Left renal cortex interstitium (tissue), 4 donors: ENCODE measurements at places on chromosomes 2 and 18.

- no peak for DNase-seq
Observed at GRCh38 chr2:122743021-122743675, 987.7 kb downstream of the TSN start.

DNA sequence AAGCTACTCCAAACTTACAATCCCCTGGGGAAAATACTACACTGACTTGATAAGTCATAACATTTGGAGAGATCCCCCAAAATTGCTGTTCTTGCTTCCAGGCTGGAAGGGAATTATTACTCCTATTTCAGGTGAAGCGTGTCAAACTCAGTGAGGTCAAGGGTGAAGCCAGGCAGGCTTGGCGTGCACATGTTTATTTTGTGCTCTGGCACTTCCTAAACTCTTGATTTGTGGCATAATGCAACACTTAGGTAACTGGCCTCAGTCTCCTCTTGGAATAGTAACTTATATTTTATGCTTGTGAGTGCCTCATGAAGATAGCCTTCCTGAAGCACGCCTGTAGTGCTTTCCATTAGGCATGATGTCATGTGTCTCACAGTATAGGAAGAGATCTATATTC, 751.2 kb downstream of the CNTNAP5 start:
- no peak for DNase-seq

DNA sequence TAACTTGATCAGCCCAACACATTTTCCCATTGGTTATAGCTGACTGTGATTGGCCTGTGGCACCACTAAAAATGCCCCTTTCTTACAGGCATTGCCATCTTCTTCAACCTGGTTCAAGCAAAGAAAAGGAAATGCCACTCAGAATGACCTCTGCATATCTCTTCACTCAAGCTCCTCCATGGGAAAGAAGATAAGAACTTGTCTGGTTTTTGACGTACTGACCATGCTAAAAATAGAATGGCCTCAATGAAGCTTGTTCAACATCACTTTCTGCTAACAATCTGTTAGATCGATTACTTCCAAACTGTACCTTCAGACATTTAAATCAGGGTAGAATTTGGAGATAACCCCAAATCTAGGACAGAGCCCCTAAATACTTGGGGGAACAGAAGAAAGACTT, 109.5 kb downstream of the CABYR start:
- no peak for DNase-seq

DNA sequence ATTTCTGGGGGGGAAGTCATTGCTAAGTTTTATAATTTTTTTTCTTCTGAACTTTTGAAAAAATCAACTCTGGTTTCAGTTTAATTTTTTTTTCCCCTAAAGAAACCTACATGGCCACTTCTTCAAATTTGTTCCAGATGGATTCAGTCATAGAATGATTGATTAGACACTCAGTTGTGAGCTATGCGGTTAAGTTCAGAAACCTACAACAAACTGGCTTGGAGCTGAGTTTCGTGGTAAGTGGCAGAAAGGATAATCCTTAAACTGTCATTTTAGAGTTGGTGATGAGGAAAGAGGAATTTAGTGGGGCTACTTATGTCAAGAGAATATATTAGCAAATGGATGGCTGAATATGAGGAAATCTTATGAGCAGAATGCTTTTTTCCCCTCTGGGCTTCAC, 23.7 kb downstream of the EFEMP1 start:
- DNase-seq, result no peak

DNA sequence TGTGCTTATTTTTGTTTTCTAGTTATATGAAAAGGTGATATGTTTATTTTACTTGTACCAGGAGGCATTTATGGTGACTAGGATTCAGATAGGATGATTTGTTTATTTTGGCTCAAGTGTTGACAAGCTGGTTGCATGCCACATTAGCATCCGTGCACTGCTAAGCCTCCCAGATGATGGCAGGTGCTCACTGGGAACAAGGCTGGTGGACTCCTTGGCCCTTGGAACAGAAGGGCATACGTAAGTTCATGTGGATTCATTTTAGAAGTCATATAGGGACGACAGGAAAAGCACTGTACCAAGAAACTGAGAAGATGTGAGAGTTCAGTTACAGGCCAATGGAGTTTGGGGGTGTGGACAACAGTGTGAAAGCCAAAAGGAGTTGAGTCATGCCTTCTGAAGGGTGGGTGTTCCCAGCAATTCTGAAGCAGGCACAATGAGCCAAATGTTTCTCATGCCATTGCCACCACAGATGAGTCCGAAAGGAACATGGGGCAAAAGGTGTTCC, 166.2 kb downstream of the PHLPP1 start:
- DNase-seq, result no peak

GRCh38 chr2:241730671-241731293, 3.6 kb upstream of the D2HGDH start:
- DNase-seq, result no peak

DNA sequence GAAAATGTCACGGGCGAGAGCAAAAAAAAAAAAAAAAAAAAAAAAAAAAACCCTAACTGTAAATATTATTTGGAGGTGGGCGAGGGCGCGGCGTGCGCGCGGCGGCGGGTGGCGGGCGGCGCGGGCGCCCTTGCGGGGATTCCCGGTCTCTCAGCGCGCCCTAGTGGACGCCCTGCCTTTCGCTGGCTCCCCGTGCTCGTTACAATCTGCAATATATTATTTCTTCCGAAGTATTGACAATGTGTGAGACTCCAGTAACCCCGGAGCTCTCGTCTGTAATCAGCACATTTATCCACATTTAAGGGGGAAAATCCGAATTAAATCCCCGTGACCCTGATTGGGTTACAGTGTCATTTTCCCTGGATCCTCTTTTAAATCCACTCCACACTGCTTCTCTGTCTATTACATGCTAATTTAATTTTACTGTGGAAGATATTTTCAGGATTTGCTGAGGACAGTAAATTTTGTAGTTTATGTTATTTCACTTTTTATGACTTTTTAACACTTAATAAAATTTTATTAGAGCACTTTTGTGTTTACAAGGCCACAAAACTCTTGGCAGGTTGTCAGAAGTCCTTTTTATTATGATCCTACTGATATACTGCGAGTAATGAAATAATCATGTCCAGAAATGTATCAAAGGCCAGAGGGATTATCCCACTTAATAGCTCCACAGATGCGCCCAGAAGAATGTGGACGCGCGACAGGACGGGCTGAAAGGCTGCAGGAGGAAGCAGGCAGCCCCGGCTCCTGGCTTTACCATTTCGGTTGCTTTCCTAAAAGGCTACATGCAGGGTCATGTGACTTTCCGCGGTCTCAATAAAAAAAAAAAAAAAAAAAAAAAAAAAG, 369.1 kb downstream of the MTX2 start:
- no peak for DNase-seq

- no peak for DNase-seq
Observed at GRCh38 chr2:10826026-10826425, 13.4 kb upstream of the PDIA6 start.

GRCh38 chr18:77111449-77111848, 21.1 kb downstream of the MBP start:
- no peak for DNase-seq

- DNase-seq, result no peak
Observed at GRCh38 chr18:7202169-7202568, 28.7 kb upstream of the LRRC30 start.

DNA sequence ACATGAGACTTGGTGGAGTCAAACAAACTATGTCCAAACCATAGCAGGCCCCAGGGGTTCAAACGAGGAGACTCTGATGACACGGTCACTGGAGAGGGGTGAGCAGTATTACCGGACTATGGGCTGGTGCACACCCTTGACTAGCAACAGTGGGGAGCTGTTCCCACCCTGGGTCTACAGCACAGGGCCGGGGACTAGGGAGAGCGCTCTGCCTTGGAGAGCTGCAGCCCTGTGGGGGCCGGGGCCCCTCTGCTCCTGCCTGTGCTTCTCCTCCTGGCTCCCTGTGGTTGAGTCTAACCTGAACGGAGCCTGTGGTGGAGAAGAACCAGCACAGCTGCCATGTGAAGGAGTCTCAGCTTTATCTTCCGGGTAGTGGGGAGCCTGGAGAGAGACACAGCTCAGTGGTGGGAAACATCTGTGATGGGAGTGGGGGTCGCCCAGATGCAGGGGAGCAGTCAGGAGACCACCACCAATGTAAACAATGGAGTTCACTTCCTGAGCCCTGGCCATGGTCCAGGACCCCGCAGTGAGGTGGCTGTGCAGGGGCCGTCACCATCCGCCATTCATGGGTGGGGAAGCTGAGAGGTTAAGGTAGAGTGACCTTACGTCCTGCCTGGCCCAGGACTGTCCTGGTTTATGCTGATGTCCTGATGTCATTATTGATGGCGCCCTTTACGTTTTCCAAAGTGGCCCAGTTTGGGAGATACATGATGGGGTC, 195.7 kb upstream of the TWIST2 start:
- DNase-seq, result no peak

DNA sequence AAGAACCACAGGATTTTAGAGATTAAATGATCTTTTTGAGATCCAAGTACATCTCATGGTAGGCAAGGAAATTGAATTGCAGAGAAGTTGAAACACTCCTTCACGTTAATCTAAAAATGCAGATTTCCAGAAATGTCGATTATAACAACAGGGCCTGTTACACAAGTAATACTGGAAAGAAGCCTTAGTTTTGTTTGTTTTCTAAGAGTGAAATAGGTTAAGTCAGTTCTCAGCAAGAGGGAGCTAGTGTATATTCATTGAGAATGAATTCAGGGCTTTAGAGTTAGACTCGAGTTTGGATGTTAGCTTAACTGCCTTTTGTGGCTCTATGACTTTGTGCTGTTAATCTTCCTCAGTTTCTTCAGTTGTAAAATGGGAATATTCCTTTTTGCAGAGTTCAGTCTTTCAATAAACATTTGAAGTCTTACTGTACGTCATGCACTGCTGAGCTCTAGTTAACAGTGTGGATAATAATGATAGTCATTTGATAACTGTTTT, 926 bp downstream of the NDUFV2 start:
- peak; percentile 7 for DNase-seq

- DNase-seq, result no peak
Observed at GRCh38 chr2:85704800-85705679, 10.9 kb downstream of the GNLY start.

DNA sequence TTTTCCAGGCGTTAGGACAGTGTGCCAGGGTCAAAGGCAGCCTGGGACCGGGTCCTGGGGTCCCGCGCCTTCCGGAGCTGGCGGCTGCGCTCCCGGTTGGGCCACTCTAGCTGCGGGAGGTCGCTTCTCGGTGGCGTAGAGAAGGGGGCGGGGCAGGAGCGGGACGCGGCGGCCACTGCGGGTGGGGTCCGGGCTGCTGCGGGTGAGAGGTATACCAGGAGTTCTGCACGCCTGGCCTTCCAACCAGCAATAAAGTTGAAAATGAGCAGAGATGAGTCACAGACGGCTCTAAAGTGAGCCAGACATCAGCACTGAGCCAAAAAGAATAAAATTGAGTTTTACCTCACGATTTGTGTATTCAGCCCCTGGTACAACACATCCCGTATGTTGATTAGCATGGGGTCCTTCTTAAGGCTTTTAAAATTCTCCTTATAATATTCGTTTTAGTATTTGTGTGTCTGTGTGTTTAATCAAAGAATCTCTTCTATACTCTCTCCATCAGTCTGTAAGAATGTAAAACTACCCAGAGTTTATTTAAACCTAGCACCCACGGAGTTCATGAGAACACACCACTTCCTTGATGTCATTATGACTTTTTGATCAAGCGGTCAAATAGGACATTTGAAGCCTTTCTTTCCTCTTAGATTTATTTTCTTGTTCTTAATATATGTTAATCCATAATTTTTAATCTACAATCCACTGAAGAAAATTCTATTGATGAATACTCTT, at the start of gene C1GALT1C1L:
TSS of gene C1GALT1C1L (minus strand) at position 108 of the 729 bp plus-strand sequence. CDS start at position 1, 107 bp downstream.
- DNase-seq, result peak; percentile 30

DNA sequence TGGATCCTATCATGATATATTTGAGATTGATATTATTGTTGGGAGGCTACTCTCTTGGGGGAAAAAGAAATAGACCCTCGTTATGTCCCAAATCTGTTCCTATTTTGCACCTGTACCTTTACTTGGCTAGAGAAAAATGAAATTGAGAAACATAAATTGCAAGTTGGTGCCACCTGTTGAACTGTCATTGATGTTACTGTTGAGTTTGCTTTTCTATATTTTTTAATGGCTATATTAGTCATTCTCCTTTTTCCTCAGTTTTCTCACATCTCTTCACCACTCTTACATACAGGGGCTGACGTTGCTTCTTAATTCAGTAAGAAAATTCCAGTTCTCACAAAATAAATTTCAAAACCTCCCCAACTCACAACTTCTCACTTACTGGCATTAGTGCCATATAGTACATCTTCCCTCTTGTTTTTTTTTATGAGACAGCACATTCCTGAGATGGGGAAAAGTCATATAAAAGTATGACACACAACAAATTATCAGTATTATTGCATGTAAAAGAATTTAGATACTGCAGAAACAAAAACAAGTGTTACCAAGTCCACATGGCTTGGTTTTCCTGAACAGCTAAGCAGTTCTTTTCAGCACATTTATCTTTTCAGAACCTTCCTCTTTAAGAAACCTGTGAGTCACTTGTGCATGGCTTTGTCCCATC, 348.3 kb upstream of the DSEL start:
- no peak for DNase-seq

DNA sequence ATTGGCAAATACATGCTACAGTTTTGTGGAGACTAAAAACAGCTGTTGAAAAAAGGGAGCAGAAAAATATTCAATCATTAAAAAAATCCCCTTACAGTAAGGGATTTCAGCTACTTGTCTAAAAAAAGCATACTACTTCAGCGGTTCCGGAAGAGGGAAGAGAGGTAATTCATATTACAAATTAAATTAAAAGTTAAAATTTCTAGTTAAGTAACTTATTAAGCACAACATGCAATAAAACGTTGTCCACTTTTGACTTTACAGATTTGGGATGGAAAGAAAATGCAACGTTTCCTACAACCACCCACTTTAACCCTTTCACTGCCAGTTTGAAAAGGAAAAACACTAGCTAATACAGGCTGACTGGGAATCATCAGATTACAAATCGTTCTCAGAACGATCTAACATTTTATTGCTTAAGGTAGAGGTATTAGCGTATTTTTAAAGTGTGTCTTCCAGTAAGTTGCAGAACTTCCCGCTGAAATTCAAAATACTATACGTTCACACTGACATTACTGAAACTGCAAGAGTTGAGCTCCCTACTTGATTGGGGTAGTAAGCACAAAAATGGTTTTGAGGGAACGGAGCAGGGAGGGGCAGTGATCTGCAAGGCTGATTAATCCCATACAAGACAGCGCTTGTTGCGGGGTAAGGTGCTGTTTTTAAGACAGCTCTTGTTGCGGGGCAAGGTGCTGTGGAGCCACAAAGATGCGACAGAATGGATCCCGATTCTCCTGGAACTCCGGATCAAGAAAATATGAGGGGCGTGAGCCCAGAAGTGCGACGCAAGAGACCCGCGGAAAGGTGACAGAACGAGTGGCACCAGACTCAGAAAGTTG, 743 bp downstream of the HADHA start:
- DNase-seq, result peak; percentile 57

- no peak for DNase-seq
Observed at GRCh38 chr2:85248773-85249509, 78.8 kb downstream of the TGOLN2 start.
